ENCODE measurements at places on chromosomes 16 and 17.
A peak's percentile ranks its signal among the peaks of the same experiment; 100 is the strongest.

GRCh38 chr16:26382586-26382985, 684.1 kb upstream of the C16orf82 start:
- no peak for DNase-seq

GRCh38 chr17:39736319-39737165, 1.2 kb upstream of the GRB7 start:
- no peak for DNase-seq

DNA sequence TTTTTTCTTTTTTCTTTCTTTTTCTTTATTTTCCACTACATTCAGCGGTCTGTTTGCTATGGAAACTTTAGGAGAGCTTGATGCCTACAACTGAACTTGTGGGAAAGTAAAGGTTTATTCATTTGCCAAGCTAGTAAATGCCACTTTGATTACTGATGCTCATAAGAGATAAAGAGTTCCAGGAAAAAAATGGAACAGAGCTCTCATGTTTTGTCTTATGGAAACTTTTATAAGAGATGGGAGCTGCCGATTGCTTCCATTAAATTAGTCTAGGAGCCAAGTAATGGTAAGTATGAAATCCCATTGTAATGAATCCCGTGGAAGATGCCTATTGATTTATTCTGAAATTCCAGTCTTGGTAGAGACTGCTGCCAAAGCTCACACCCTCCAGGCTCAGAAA, 7.1 kb downstream of the ANKFN1 start:
- no peak for DNase-seq

DNA sequence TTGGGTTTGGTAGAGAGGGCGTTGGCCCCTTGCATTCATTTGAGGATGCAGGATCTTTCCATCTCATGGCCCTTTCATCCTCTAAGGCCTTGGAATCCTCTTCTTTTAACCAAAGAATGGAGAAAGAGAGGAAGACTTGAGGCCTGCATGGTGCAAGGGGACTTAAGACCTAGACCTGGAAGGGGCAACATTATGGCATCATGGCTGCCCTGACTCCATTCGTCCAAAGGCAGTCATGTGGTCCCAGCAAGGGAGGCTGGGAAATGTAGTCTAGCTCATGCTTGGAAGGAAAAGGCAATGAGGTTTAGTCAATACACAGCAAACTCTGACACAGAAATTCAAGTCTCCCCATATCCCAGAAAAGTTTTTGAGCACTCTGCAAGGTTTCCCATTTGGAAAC, 30.7 kb upstream of the CDRT4 start:
- DNase-seq, result no peak

- DNase-seq, result no peak
Measured at GRCh38 chr17:65195716-65196115, 58.5 kb downstream of the RGS9 start.

DNA sequence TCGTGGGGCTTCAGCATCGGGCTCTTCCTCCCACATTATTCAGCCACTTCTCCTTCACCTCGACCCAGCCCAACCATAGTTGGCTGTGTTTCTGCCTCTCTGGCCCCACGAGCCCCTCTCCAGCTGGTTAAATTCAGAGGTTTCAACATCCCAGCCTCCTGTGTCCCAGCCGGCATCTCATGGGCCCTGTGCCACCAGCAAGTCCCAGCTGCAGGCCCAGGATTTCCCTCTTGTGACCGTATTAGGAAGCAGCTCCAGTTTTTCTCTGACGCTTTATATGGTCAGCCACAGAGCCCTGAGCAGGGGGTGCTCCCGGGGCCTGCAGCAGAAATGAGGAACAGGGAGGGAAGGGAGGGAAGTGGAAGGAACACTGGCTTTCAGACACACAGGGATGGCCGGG, 27.4 kb downstream of the MYH11 start:
- peak; percentile 40 for DNase-seq
